Activated CD4-positive, alpha-beta T cell treated with anti-CD3 and anti-CD28 coated beads, Interleukin-2, amount 10 ng/mL, durations not matched to agents 7 days and 5 days (primary cell): ENCODE measurements at places on chromosomes 16 and 17. TPM values are rescaled to one million over a fixed set of nuclear protein-coding genes. Genes with fewer than 3 reads are reported as not detected.
A peak's percentile ranks its signal among the peaks of the same experiment; 100 is the strongest.

Gene PSME3
- total RNA-seq: 110 TPM

Gene PDE6G
- 19.8 TPM for total RNA-seq

Gene ATP2A1
- 2.7 TPM for total RNA-seq

Gene NPIPA3
- total RNA-seq: 1.8 TPM

Gene ATF7IP2
- total RNA-seq: 34.7 TPM

Gene HSPB9
- total RNA-seq: not detected

Gene DPEP1
- not detected for total RNA-seq

Gene DRC3
- 0.06 TPM for total RNA-seq

DNA sequence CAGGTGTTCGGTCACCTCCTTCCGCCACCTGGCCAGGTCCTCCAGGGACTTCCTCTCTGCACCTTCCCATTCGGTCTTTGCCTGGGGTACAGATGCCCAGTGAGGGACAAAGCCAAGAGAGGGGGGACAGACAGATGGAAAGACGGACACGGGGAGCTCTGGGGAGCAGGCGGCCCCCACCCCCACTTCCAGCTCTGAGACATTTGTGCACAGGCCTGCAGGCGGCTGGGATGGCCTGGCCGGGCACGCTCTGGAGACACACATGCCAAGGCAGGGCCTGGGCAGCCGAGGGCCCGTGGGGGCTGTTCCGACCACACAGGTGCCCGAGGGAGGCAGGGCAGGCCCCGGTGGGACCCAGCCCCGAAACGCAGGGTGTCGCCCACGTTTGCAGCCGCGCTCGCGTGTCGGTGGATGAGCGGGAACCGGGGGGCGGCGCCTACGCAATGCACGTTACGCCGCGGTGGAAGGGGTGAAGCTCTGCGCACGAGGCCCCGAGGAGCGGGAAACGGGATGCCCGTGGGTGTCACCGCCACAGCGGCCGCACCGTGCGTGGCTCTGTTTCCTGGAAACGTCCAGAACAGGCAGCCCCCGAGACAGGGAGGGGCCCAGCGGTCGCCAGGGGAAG, 6.0 kb downstream of the PERCC1 start:
- H3K4me1 ChIP-seq: no peaks in the 10 kb centered on the region
- no peak overlapping the region for H3K4me3 ChIP-seq
- no peak for DNase-seq
- H3K27me3 ChIP-seq: no peaks in the 10 kb centered on the region
- no peak overlapping the region for H3K27ac ChIP-seq
- H3K36me3 ChIP-seq: no peaks in the 10 kb centered on the region

- H3K27ac ChIP-seq: no peak overlapping the region
- no peak for DNase-seq
- peaks cover 3% of the 10 kb centered on the region for H3K4me1 ChIP-seq
- no peaks in the 10 kb centered on the region for H3K27me3 ChIP-seq
These were observed 39.8 kb downstream of the KIAA0513 start for GRCh38 chr16:85067426-85067825.

GRCh38 chr16:11414815-11415775, 69.8 kb downstream of the RMI2 start:
- no peak for DNase-seq
- H3K36me3 ChIP-seq: no peaks in the 10 kb centered on the region
- H3K27me3 ChIP-seq: peaks cover 4% of the 10 kb centered on the region
- H3K27ac ChIP-seq: no peak overlapping the region
- H3K4me3 ChIP-seq: no peak overlapping the region
- H3K4me1 ChIP-seq: no peaks in the 10 kb centered on the region

DNA sequence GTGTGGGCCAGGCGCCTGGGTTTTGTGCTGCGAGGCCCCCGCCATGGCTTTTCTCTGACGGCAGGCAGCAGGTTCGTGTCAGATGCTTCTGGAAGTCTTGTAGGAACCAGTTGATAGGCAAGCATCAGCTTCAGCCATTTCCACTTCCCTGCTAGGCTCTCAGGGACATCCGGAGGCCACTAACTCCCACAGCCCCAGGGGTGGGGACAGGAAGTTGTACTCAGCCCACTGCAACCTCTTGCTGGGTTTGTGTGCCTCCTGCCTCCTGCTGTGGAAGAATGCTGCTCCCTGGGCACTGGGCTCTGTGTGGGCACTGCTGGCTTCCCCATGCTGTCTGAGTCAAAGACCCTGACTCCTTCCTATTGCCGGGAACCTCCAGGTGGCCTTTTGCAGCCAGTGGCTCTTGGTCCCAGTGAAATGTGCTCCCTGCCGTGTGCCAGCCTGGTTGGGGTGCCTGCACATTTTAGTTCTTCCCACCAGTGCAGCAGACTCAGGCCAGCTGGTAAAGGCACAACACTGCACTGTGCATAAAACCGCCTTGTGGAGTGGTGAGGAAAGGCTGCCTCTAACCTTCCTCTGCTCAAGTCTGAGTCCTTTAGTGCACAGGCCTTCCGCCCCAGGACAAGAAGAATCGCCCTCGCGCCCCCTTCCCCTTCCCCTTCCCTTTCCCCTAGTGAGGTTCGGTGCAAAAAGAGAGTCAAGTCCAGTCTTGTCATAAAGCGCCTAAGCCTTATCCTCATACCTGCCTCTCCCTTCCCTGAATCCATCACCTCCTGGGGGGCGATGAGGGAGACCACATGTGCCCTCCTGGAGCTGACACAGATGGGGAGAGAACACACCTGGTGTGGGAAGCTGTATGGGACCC, 16.6 kb downstream of the LDHD start:
- peak overlapping the region; percentile 90 for H3K27ac ChIP-seq
- peak overlapping the region; percentile 32 for H3K4me3 ChIP-seq
- H3K27me3 ChIP-seq: no peaks in the 10 kb centered on the region
- DNase-seq: peak; percentile 57
- H3K4me1 ChIP-seq: peaks cover 56% of the 10 kb centered on the region
- peaks cover 3% of the 10 kb centered on the region for H3K36me3 ChIP-seq

GRCh38 chr17:2925011-2925410, 128.8 kb downstream of the RAP1GAP2 start:
- DNase-seq: no peak
- H3K4me1 ChIP-seq: no peaks in the 10 kb centered on the region
- no peak overlapping the region for H3K27ac ChIP-seq
- no peak overlapping the region for H3K4me3 ChIP-seq
- no peaks in the 10 kb centered on the region for H3K36me3 ChIP-seq

DNA sequence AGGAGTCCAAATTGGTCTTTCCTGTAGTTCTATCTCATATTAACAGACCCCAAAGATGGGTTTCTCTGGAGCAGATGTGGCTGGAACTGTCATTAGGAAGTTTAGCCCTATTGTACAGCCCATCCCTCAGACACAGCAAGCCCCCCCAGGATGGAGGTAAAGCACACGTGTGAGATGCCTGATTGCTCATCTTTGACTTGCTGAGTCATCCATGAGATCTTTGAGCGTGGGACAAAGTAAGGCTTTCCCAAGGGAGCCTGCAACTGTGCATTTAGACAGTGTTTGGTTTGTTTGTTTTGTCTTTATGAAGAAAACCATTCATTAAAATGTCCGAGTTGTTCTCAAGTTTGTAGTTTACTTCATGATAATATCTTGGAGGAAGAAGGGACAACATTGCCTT, 145.3 kb upstream of the CDH13 start:
- H3K4me1 ChIP-seq: no peaks in the 10 kb centered on the region
- H3K27ac ChIP-seq: no peak overlapping the region
- DNase-seq: no peak
- no peaks in the 10 kb centered on the region for H3K36me3 ChIP-seq
- no peak overlapping the region for H3K4me3 ChIP-seq

GRCh38 chr17:65485388-65486299, 75.8 kb downstream of the AXIN2 start:
- H3K36me3 ChIP-seq: no peaks in the 10 kb centered on the region
- H3K27me3 ChIP-seq: peaks cover under 1% of the 10 kb centered on the region
- DNase-seq: no peak
- peaks cover 13% of the 10 kb centered on the region for H3K4me1 ChIP-seq

- DNase-seq: no peak
- no peaks in the 10 kb centered on the region for H3K27me3 ChIP-seq
- H3K27ac ChIP-seq: no peak overlapping the region
- no peak overlapping the region for H3K4me3 ChIP-seq
These were observed 15.9 kb downstream of the FLOT2 start for GRCh38 chr17:28881533-28882056.

DNA sequence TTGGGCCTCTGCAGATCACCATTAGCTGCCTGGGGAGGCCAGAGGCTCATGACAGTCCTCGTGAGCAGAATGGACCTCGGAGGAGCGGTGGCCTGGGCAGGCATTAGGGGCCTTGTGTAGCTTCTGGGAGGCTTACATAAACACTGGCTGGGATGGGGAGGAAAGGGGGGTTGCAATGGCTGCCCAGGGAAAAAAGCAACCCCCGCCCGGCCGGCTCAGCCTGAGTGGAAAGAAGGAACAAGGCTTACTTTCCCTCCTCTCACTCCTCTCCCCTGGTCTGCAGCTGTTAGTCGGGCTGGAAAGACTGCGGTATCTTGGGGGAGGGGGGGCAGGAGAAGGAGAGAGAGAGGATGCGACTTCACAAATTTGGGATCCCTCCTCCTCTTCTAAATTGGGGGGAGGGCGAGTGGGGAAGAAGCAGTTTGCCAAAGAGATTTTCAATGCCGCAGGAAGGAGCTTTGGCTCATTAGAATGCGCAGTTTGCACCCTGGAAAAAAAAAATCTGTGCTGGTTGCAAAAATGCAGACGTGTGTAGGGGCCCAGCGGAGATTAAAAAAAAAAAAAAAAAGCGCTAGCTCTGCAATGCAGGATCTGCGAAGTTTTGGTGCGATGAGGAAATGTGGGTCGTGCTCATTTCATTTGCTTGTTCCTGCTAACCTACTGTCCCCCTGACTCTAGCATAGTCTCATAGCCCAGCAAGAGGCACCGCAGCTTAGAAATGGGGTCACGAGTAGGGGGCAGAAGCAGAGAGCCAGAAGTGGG, 6.6 kb upstream of the NR1D1 start:
- H3K4me1 ChIP-seq: peaks cover 90% of the 10 kb centered on the region
- DNase-seq: no peak
- no peaks in the 10 kb centered on the region for H3K36me3 ChIP-seq
- H3K27ac ChIP-seq: peak overlapping the region; percentile 96
- H3K27me3 ChIP-seq: peaks cover 3% of the 10 kb centered on the region

- DNase-seq: no peak
- peaks cover 71% of the 10 kb centered on the region for H3K4me1 ChIP-seq
- peak overlapping the region; percentile 79 for H3K27ac ChIP-seq
- H3K36me3 ChIP-seq: peaks cover 25% of the 10 kb centered on the region
These were observed 741 bp upstream of the DEXI start for GRCh38 chr16:10943064-10943353.

DNA sequence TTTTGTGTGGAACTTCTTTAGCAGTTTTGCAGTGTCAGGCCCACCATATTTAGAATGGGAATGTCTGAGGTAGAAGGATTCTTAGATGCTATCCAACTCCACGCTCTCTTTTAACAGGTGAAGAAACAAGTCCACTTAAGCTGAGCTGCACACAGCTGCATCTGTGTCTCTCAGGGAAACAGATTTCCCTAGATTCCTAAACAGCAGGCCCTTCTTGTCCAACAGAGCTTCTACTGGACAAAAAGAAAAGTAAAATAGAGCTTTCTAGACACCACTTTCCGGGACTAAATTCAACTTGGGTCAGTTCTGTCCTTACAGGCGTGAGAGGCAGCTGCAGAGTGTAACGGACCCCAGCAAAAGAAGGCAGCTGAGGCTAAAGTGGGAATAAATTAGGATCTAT, 51.7 kb downstream of the SNX11 start:
- H3K4me3 ChIP-seq: no peak overlapping the region
- H3K27ac ChIP-seq: no peak overlapping the region
- peaks cover 7% of the 10 kb centered on the region for H3K4me1 ChIP-seq
- DNase-seq: no peak
- H3K36me3 ChIP-seq: peaks cover 27% of the 10 kb centered on the region
- no peaks in the 10 kb centered on the region for H3K27me3 ChIP-seq

DNA sequence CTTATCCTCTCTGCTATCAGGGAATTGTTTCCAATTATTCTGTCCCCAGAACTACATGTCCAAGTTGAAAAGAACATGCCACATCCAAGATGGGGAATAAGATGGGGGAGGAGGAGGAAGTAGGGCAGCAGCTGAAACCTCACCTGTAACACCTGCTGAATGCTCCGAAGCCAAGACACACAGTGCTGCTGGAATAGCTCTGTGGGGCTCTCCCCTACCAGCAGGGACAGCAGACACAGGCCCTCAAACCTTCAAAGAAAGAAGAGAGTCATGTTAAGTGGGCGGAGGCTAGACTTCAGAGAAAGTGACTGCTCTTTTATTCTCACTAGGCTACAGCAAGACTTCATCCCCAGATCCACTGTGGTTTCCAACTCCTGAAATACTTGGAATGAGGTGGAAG, 13.2 kb downstream of the PELP1 start:
- H3K4me3 ChIP-seq: no peak overlapping the region
- no peak overlapping the region for H3K27ac ChIP-seq
- peaks cover 13% of the 10 kb centered on the region for H3K4me1 ChIP-seq
- no peaks in the 10 kb centered on the region for H3K27me3 ChIP-seq

- H3K27me3 ChIP-seq: no peaks in the 10 kb centered on the region
- H3K4me1 ChIP-seq: peaks cover 37% of the 10 kb centered on the region
- peaks cover 8% of the 10 kb centered on the region for H3K36me3 ChIP-seq
These were observed 646 bp downstream of the RABEP1 start for GRCh38 chr17:5282642-5283217.

DNA sequence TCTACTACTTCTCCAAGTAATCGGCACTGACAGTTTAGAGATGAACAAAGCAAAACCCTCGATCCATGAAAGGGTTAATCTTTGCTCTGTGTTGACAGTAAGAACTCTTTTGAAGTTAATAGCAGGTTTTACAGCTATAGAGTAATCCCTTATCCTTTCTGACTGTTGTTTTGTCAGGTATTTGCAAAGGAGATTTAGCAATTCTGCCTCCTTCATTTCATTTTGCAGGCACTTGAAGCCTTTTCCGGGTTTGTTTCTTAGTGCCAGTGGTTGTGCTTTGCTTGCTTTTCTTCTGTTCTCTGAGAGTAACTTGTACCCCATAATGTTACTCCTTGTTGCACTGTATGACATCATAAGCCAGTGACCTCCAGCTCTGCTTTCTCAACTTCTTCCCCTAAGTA, 64.5 kb downstream of the TANGO6 start:
- no peak for DNase-seq
- peaks cover 5% of the 10 kb centered on the region for H3K36me3 ChIP-seq
- H3K4me1 ChIP-seq: no peaks in the 10 kb centered on the region
- H3K27ac ChIP-seq: no peak overlapping the region
- no peak overlapping the region for H3K4me3 ChIP-seq

GRCh38 chr17:78820841-78821240, 19.8 kb downstream of the USP36 start:
- DNase-seq: no peak
- peak overlapping the region; percentile 91 for H3K27ac ChIP-seq
- peaks cover 84% of the 10 kb centered on the region for H3K36me3 ChIP-seq
- peaks cover 77% of the 10 kb centered on the region for H3K4me1 ChIP-seq
- H3K4me3 ChIP-seq: no peak overlapping the region
